T-helper 17 cell (primary cell): ENCODE measurements at places on chromosomes 5 and 9.

- DNase-seq, result no peak
Observed at GRCh38 chr9:108103046-108103693, 613.6 kb upstream of the KLF4 start.

- no peak for DNase-seq
Observed at GRCh38 chr5:21701317-21701716, 1151.8 kb downstream of the CDH12 start.

GRCh38 chr9:19940811-19941535 is 152.1 kb upstream of the SLC24A2 start:
- DNase-seq, result no peak

GRCh38 chr5:7363067-7363677 is 32.8 kb upstream of the ADCY2 start:
- DNase-seq, result no peak

GRCh38 chr9:91187311-91187964 is 174.3 kb downstream of the AUH start:
- no peak for DNase-seq
